ENCODE measurements at places on chromosomes 2 and 18.

DNA sequence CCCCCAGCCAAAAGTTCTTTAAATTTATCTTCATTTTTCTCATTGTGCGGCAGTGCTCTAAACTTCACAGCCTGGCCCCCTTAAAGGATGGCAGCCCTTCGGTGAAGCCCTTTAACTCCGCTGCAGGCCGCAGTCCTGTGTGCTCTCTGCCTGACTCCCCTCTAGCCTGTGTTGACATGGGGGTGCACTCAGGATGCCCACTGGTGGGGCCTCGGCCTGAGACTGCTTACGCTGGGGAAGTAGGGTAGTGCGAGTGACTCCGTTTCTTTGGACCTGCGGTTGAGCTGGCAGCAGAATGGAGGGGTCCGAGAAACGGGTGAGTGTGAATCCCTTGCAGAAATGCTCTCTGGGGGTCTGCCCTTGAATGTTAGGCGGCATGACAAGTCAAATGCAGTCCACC is 5.6 kb downstream of the RAB12 start:
- DNase-seq = no peak

DNA sequence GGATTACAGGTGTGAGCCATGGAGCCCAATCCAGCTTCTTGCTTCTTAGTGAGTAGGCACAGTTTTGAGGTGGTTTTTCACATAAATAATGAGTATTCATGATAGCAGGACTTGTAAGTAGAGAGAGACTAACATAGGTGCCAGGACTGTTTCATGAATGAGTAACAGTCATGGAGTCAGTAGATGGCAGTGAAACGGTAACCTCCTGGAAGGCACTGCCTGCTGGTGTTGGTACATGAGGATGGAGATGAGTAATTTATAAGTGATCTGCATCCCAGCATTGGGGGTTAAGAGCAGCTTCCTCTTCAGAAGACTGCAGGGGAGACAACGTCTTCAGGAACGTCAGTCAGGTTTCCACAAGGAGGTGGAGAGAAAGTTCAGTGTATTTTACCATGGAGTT is 143.8 kb downstream of the HAUS1 start:
- no peak for DNase-seq

- no peak for DNase-seq
Observed at GRCh38 chr2:216183462-216183861, 74.3 kb downstream of the XRCC5 start.

GRCh38 chr2:19963386-19963785 is 26.5 kb downstream of the WDR35 start:
- DNase-seq = no peak

GRCh38 chr2:238524426-238524983 is 97.8 kb downstream of the ASB1 start:
- DNase-seq = no peak

DNA sequence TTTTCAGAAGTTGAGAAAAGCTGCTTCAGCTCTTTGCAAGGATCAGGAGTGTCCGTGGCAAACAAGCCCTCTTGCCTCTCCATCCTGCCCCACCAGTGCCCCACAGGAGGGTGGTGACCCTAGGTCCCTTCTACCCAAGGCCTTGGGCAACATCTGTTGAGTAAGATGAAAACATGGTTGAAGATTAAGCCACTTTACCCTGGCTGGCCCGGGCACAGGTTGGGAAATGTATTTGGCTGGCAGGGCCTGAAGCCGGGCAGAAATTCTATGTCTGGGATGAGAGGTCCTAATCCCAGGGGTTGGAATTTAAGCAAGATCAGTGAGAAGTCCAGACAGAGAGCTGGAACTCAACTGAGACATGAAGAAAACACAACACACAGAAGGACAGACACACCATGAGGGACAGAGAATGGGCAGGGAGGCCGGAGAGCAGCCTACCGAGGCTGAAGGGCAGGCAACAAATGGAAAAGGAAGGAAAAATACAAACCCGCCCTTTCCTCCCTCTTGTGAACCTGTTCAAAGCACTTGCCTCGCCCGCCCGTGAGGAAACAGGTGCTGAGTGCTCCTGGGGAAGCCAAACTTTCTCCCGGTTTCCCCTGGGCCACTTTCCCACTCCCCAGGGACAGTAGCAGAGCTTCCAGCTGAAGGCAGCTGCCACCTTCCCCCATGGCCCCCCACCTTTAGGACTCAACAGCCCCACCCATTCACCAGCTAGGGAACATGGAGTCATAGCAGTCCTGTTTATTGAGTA is 86.1 kb downstream of the TNS1 start:
- DNase-seq = no peak

GRCh38 chr2:236180831-236181453 is 12.8 kb upstream of the GBX2 start:
- DNase-seq = no peak

- DNase-seq = no peak
Observed at GRCh38 chr2:67066782-67067181, 330.4 kb upstream of the ETAA1 start.

DNA sequence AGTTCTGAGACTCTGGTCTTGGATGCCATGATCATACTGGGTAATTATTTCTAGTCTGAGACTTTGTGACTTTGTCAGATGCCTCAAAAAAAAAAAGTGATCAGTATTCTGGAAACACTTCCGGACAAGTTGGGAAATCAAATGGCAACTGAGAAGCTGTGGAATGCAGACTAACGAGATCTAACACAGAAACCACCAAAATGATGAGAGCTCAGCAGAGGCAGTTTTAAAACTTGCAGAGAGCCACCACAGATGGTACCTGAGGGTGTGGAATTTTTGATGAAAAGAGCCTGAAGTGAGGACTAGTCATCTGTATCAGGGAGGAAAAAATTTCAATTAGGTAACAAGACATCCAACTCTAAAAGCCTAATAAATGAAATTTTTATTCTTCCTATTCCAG is 5.5 kb upstream of the GPR75 start:
- no peak for DNase-seq

DNA sequence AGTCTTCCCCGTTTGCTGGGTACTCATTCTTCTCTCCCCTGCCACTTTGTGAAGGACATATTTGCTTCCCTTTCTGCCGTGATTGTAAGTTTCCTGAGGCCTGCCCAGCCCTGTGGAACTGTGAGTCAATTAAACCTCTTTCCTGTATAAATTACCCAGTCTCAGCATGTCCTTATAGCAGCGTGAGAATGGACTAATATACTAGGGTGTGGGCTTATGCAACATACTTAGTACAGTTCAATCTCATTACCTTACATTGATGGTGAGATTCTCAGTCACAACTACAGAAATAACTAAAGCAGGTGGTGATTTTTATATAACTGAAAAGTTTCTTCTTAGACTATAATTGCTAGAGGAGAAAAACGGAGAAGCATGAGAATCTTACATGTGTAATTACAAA is 237.9 kb upstream of the MMADHC start:
- no peak for DNase-seq

DNA sequence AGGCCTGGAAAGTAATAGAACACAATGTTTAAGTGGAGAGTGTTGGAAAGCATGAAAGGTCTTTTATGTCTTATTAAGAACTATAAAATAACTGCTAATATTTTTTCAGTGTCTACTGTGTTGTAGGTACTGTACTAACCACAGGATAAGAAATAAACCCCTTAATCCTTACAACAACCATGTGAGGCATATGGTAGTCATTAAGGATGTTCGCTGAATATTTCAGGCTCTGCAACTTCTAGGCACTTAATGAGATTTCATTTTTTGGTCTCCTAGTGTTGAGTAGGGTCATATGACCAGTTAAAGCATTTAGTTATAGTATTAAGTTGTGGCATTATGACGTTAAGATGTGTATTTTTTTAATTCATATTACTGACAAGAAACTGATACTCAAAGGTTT is 346.6 kb upstream of the KCNH7 start:
- DNase-seq = no peak

GRCh38 chr2:45814488-45814887 is 163.0 kb downstream of the PRKCE start:
- no peak for DNase-seq

DNA sequence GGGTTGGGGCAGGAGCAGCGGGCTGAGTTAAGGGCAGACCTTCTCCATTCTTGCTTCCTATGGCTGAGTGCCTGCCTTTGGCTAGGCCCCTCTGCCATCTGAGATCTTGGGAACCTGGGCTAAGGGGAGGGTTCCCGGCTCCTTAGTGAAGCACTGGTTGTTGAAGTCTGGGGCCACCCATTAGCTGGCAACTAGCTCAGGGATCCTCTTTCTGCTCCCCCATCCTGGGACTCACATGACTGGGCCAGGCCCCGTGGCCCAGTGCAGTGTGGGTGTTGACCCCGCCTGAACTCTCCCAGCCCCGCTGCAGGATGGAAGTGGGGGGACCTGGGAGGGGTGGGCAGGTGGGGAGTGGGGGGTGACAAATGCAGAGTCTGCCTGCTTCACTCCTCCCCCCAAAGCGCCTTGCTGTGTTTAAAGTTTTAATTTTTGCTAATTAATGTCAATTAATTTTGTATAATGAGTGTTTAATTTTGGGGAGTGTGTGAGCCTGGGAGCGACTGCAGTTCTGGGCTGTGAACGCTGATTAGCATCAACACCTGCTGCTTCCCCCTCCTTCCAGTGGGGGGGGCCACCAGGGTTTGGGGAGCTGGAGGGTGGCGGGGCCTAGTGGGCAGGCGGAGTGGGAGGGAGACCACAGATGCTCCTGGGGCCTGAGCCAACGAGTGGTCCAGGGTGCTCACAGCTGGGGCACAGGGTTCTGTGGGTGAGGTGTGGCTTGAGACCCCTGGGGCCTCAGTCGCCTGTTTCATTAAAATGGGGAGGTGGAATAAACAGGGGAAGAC is 55.2 kb downstream of the EMX1 start:
- DNase-seq = no peak

DNA sequence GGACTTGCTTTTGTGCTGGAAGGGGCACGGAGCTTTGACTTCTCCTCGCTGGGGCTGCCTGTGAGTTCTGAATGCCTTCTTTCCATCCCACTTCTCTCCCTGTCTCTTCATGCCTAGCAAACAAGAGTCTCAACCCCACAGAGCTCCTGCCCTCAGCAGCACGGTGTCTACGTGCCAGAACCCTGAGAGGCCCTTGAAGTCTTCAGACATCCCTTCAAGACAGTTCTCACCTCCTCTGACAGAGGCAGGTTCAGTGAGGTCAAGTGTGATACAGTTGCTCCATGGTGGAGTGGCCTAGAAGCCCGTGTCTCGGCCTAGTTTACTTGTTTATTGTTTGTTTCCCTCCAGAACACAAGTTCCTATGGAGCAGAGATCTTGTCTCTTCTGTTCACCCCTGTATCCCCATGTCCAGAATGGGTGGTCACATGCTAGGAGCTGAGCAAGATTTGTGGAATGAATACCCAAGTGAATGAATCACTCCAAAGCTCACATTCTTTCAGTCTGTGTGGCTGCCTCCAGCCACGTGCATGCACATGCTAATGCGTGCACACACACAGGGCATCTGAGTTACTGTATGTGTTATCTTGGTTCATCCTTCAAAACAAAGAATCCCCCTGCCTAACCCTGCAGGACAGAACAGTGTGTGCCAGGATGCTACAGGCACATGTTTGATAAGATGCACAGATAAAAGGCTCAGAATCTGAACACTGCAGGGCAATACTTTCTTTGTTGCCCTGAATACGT is 391.6 kb downstream of the NBAS start:
- no peak for DNase-seq

Data from CD4-positive, alpha-beta T cell treated with Interleukin-15 for 1 hour (primary cell).